ENCODE measurements at places on chromosomes 3 and 15.
A peak's percentile ranks its signal among the peaks of the same experiment; 100 is the strongest.

- DNase-seq = no peak
Observed at GRCh38 chr3:182331341-182331740, 462.0 kb upstream of the ATP11B start.

DNA sequence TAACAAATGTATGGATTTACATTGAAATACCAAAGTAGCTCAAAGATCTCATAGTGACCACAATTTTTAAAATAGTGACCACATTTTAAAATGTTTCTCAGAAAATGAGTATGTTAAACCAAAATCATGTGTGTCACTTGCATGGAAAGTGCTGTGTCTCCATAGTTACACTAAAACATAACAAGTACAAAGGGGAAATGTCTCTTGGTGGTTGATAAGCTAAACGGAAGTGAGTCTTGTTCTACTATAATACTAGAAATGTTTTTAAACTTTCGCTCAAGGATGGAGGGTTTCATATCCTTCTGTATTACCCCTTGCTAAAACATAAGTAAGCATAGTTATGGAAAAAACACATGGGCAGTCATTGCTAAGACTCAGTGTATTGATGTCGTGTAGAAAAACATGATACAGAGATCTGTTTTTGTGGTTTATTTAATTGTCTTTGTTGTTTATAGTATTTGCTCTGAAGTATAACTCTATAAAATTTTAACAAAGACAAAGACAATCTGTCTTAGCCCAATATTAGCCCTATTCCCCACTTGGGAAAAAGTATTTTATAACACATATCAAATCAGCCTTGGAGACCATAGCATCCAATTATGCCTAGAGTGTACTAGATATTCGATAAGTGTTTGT lies 27.0 kb upstream of the DENND4A start:
- peak; percentile 94 for DNase-seq

GRCh38 chr3:144085964-144086363 lies 114.3 kb downstream of the DIPK2A start:
- peak; percentile 73 for DNase-seq

GRCh38 chr3:150141790-150142326 lies 171.2 kb upstream of the PFN2 start:
- DNase-seq = no peak

GRCh38 chr15:98874773-98875172 lies 132.8 kb downstream of the PGPEP1L start:
- DNase-seq = no peak
